Gastrocnemius medialis (tissue), 4 donors: ENCODE measurements at places on chromosomes 16 and 17. TPM values are rescaled to one million over a fixed set of nuclear protein-coding genes. Genes with fewer than 3 reads are reported as not detected.

DNA sequence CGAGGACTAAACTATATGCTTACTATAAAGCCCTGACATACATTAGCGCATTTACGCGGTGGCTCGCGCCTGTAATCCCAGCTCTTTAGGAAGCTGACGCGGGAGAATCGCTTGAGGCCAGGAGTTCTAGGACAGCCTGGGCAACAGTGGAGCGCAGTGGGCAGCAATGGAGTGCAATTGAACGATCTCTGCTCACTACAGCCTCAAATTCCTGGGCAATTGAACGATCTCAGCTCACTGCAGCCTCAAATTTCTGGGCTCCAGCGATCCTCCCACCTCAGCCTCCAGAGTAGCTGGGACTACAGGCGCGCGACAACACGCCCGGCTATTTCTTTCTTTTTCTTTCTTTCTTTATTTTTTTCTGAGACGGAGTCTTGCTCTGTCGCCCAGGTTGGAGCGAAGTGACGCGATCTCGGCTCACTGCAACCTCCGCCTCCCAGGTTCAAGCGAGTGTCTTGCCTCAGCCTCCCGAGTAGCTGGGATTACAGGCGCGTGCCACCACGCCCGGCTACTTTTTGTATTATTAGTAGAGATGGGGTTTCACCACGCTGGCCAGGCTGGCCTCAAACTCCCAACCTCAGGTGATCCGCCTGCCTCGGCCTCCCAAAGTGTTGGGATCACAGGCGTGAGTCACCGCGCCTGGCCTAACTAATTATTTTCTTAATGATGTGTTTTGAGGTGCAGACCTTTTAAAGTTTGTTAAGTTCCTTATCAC lies 506 bp upstream of the COG7 start:
- no peak overlapping the region for H3K27ac ChIP-seq
- no peaks in the 10 kb centered on the region for H3K36me3 ChIP-seq
- H3K4me1 ChIP-seq = peaks cover 29% of the 10 kb centered on the region
- DNase-seq = no peak
- peak overlapping the region; percentile 90 for H3K4me3 ChIP-seq

DNA sequence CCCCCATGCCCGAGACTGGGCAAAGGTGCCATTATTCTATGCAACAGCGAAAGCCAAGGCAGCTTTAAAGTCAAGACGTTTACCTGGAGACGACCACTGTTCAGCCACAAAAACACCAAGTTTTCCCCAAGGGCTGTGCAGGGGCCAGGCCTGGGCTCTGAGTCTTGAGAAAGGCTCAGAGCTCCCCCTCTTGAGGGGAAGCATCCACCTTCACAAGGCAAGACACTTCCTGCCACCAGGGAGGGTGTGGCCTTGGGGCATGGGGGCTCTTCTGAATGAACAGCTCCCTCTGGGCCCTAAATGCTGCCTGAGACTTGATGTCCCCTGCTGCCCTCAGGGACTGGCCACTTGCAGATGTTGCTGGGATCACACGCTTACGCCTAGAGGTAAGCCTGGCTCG lies 26.5 kb downstream of the PDIA2 start:
- no peak overlapping the region for H3K4me3 ChIP-seq
- H3K27ac ChIP-seq = no peak overlapping the region
- H3K36me3 ChIP-seq = peaks cover 27% of the 10 kb centered on the region
- H3K4me1 ChIP-seq = no peaks in the 10 kb centered on the region

GRCh38 chr16:31352376-31353115 lies 2.4 kb upstream of the ITGAX start:
- no peak overlapping the region for H3K4me3 ChIP-seq
- H3K4me1 ChIP-seq = peaks cover 7% of the 10 kb centered on the region
- H3K27ac ChIP-seq = no peak overlapping the region
- no peak for DNase-seq
- no peaks in the 10 kb centered on the region for H3K27me3 ChIP-seq

DNA sequence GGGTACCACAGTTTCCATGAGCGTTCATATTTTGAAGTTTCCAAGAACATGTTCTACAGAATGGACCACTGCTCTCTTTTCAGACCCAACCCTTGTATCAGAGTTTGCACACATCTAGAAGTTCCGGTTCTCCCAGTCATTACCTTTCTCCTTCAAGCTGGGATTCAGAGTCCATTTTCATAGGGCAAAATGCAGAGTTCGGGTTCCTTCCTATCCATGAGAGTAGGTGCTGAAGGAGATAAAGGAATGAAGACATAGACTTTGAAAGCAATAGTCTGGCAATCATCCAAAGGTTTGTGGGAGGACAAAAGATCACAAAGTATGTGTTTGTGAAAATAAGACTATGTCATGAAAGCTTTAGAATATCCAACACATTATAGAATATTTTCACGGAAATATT lies 699.6 kb downstream of the MAF start:
- no peaks in the 10 kb centered on the region for H3K36me3 ChIP-seq
- H3K27ac ChIP-seq = no peak overlapping the region
- H3K27me3 ChIP-seq = no peaks in the 10 kb centered on the region

DNA sequence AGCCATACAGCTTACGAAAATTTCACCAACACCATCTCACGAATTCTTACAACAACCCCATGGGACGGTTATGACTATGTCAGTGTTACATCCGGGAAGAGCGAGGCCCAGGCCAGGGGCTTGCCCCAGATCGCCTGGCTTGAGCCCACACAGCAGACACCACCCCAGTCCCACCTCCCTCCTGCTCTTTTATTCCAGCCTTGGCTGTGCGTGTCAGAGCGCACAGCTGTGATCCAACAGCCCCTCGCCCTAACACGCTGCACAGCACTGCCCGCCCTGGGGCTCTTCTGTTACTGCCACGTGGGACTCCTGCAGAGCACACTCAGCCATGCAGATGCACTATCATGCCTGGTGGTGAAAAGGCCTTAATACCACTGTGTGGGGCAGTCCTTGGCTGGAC lies 127.9 kb downstream of the ENGASE start:
- H3K4me3 ChIP-seq = no peak overlapping the region
- no peak for DNase-seq
- no peak overlapping the region for H3K27ac ChIP-seq
- peaks cover 38% of the 10 kb centered on the region for H3K27me3 ChIP-seq
- no peaks in the 10 kb centered on the region for H3K36me3 ChIP-seq
- H3K4me1 ChIP-seq = no peaks in the 10 kb centered on the region

GRCh38 chr16:3665508-3665907 lies 11.0 kb downstream of the DNASE1 start:
- no peak overlapping the region for H3K4me3 ChIP-seq
- H3K27me3 ChIP-seq = no peaks in the 10 kb centered on the region
- DNase-seq = no peak
- H3K36me3 ChIP-seq = no peaks in the 10 kb centered on the region

DNA sequence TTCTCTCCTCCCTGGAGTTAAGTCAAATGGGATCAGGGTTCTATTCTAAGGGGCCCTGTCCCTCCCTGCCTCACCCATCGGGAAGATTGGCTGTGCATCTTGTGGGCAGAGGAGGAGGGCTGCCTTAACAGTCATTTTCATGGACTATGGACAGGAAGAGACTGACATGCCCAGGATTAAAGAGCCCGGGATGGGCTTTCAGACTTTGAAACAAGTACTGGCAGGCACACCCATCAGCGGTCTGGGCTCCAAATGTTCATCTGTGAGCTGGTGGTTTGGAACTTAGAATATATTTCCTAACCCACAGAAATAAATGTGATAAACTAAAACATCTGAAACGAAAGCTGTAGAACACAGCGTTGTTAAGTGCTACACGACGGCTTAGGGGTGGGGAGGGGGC lies 6.5 kb downstream of the SLC6A4 start:
- H3K4me3 ChIP-seq = no peak overlapping the region
- DNase-seq = no peak
- H3K36me3 ChIP-seq = no peaks in the 10 kb centered on the region
- H3K4me1 ChIP-seq = no peaks in the 10 kb centered on the region
- no peak overlapping the region for H3K27ac ChIP-seq

GRCh38 chr17:71180801-71181385 lies 939.9 kb upstream of the SOX9 start:
- no peaks in the 10 kb centered on the region for H3K36me3 ChIP-seq
- no peak overlapping the region for H3K4me3 ChIP-seq
- H3K27ac ChIP-seq = no peak overlapping the region
- no peaks in the 10 kb centered on the region for H3K27me3 ChIP-seq

DNA sequence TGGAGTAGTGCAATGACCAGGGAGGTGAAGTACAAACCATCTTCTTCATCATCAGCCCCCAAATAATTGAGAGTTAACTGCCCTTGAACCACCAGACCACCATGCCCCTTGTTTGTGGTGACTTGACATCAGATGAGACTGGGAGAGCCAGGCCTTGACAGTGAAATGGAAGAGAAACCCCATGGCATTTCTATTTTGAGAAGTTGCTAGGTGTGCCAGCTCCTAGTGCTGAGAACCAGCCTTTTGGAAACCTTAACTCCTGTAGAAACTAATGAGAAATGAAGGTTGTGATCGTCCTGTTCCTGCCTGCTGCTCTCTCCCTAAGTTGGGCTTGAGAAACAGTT lies 2.8 kb downstream of the TMEM94 start:
- peak; percentile 53 for DNase-seq
- peak overlapping the region; percentile 27 for H3K4me3 ChIP-seq
- peaks cover 52% of the 10 kb centered on the region for H3K4me1 ChIP-seq
- H3K27me3 ChIP-seq = no peaks in the 10 kb centered on the region
- H3K27ac ChIP-seq = peak overlapping the region; percentile 98

- H3K4me1 ChIP-seq = peaks cover 45% of the 10 kb centered on the region
- no peaks in the 10 kb centered on the region for H3K36me3 ChIP-seq
- peaks cover 98% of the 10 kb centered on the region for H3K27me3 ChIP-seq
- no peak overlapping the region for H3K27ac ChIP-seq
Observed at GRCh38 chr17:36932694-36933511, 4.4 kb upstream of the LHX1 start.

- H3K36me3 ChIP-seq = no peaks in the 10 kb centered on the region
- H3K27ac ChIP-seq = no peak overlapping the region
- no peaks in the 10 kb centered on the region for H3K27me3 ChIP-seq
- DNase-seq = no peak
- H3K4me3 ChIP-seq = no peak overlapping the region
- no peaks in the 10 kb centered on the region for H3K4me1 ChIP-seq
Observed at GRCh38 chr16:35207059-35207999, 1747.9 kb downstream of the TP53TG3F start.

GRCh38 chr17:19309701-19310100 lies 52.8 kb downstream of the B9D1 start:
- no peak for DNase-seq
- no peak overlapping the region for H3K27ac ChIP-seq
- no peak overlapping the region for H3K4me3 ChIP-seq
- peaks cover 24% of the 10 kb centered on the region for H3K36me3 ChIP-seq
- no peaks in the 10 kb centered on the region for H3K27me3 ChIP-seq
- peaks cover 19% of the 10 kb centered on the region for H3K4me1 ChIP-seq

DNA sequence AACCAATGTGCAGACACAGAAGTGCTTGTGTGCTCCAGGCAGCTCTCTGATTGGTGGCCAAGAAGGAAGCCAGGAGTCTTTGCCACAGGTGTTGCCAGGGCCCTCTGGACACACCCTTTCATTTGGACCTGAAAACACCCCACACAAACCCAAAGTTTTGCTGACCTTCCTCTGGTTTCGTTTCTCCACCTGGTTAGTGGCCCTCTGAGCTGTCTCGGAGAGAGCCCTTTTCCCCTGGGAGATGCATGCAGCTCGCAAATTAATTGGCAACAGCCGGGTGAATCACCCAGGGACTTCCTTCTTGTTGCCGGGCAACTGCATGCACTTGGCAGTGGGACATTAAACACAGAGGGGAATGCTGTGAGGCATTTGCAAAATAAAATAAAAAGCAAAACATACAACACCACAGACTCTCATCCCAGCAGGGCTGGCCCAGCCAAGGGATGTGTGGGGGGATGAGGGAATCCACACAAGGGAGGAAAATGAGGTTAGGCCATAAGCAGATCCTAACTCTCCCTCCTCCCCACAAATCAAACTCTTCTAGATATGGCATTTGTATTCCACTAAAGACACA lies 286.6 kb downstream of the SOX9 start:
- H3K36me3 ChIP-seq = no peaks in the 10 kb centered on the region
- no peak for DNase-seq
- peaks cover 3% of the 10 kb centered on the region for H3K4me1 ChIP-seq
- H3K27ac ChIP-seq = no peak overlapping the region
- H3K27me3 ChIP-seq = no peaks in the 10 kb centered on the region

DNA sequence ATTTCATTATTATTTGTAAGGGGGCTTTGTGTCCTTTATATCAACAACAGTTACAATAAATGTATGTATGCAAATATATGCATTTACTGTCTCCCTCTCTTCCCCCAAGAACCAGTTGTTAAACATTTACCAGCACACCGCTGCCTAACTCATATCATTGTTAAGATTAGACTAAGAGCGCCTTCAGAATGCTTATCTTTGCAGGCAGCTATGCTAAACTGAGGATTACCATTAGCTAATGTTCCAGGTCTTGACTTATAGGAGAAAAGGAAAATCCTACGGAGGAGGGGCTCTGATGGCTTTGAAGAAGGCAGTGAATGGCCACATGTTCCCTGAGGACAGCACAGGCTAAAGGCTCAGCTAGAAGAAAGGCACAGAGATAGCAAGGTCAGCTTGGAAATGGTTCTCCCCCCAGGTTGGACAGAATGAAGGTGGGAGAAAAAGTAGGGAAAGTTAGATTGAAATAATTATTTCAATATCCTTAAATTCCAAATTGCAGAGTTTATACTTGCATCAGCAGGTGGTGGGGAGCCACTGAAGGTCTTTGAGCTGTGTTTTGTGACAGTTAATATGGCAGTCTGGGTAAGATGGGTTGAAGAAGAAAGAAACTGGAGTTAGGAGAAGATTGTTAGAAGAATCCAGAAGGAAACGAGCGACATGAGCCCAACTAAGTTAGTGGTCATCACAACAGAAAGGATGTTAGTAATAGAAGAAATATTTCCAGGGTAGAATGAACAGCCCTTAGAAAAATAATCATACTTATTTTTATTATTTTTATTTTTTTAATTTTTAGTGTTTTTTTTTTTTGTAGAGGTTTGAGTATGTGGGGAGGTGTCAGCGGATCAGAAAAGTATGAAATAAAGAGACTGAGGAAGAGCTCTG lies 87.0 kb upstream of the MAF start:
- no peaks in the 10 kb centered on the region for H3K4me1 ChIP-seq
- DNase-seq = no peak
- H3K4me3 ChIP-seq = no peak overlapping the region
- no peaks in the 10 kb centered on the region for H3K36me3 ChIP-seq

- peaks cover 15% of the 10 kb centered on the region for H3K4me1 ChIP-seq
- no peaks in the 10 kb centered on the region for H3K36me3 ChIP-seq
- no peaks in the 10 kb centered on the region for H3K27me3 ChIP-seq
- no peak for DNase-seq
Observed at GRCh38 chr17:1871756-1872155, 42.0 kb downstream of the RPA1 start.

DNA sequence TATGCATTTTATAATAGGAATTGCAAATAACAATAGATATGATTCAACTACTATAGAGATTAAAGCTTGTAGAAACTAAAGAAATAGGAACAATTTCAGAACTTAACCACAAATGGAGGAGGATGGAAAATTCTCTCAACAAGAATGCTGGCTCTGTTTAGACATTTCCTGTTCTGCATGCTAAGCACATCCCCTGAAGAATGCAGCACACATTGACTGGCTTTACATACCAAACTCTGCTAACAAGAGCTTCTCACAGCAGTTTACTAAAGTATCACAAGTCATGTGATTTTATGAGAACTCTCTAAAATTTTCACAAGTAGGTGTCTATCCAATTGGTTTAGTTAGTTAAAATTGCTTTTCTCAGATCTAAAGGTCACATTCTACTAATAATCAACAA lies 85.2 kb downstream of the SPAG9 start:
- no peaks in the 10 kb centered on the region for H3K36me3 ChIP-seq
- H3K4me1 ChIP-seq = peaks cover 6% of the 10 kb centered on the region
- H3K27me3 ChIP-seq = no peaks in the 10 kb centered on the region
- no peak for DNase-seq

SYT17 gene
- 0.10 TPM for total RNA-seq

SLC7A6OS gene
- 6.2 TPM for total RNA-seq

GP1BA gene
- not detected for total RNA-seq

SMIM36 gene
- not detected for total RNA-seq

CLEC19A gene
- total RNA-seq = not detected

ZSCAN10 gene
- total RNA-seq = not detected

FSCN2 gene
- not detected for total RNA-seq

NRN1L gene
- total RNA-seq = 1.1 TPM
